ENCODE measurements at places on chromosomes 1 and 21.

- no peak for DNase-seq
Observed at GRCh38 chr1:51276286-51276685, 40.2 kb downstream of the RNF11 start.

- DNase-seq = no peak
Observed at GRCh38 chr1:2251786-2252185, 23.7 kb downstream of the SKI start.

DNA sequence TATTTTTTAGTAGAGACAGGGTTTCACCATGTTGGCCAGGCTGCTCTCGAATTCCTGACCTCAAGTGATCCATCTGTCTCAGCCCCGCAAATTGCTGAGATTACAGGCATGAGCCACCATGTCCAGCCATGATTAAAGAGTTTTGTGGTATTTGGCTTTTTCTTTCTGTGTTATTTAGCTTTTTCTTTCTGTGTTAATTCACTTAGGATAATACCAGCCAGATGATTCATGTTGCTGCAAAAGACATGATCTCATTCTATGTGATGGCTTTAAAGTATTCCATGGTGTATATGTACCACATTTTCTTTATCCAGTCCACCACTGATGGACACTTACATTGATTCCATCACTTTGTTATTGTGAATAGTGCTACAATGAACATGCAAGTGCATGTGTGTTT is 1135.2 kb downstream of the AMY1C start:
- DNase-seq = no peak

DNA sequence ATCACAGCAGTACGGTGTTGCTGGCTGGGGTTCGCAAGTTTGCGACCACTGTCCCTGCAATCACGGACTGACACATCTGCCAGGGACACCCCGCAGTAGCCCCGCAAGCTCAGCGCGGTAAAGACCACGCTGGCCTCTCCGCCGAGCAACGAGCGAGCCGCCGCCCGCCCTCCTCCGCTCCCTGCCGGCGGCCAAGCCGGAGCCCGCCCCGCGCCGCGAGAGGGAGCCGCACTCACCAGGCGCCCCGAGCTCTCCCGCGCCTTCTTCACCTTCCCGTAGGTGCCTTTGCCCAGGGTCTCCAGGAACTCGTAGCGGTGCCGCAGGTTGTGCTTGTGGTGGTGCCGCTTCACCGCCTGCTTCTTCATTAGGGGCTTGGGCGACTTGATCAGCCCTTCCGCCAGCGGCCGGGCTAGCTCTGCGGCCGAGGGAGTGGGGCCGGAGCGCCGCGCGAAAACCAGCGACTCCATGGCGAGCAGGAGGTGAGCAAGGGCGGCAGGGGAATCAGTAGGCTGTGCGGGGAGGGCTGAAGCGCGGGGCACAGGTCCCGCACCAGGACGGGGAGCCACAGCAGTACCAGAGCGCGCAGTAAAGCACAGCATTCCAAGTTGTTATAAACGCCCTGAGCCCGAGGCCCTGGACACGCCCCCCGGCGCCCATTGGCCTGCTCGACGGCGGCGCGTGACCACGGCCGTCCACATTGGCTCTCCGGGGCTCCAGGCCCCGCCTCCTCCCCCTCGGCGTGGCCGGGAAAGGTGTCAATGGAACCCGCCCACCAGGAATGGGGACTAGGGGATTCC is at the start of gene NUAK2:
NUAK2 (minus strand) TSS at position 584 of the 797 bp plus-strand sequence; CDS start at position 467, 117 bp downstream.
- peak; percentile 79 for DNase-seq

GRCh38 chr21:24941316-24942185 is 665.7 kb downstream of the MRPL39 start:
- DNase-seq = no peak

DNA sequence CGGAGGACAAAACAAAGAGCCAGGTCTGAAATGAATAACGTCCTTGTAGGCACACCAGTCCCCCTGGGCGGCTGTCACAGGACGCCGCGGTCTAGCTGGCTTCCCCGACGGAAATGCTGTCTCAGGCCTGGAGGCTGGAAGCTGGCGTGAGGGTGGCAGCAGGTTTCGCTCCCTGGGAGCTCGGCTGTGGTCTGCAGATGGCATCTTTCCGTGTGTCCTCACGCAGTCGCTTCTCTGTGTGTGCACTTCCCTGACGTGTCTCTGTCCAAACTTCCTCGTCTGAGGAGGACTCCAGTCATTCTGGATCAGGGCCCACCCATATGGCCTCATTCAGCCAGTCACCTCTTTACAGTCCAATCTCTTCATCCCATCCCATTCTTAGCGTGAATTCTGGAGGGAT is 14.2 kb downstream of the TNFRSF14 start:
- DNase-seq = no peak

GRCh38 chr1:92038695-92039346 is 9.0 kb downstream of the EPHX4 start:
- DNase-seq = no peak

GRCh38 chr1:59107516-59107915 is 189.4 kb upstream of the FGGY start:
- peak; percentile 94 for DNase-seq

GRCh38 chr1:109615879-109616278 is 3.5 kb downstream of the GNAT2 start:
- DNase-seq = no peak

- DNase-seq = no peak
Observed at GRCh38 chr1:52427152-52427551, 22.8 kb downstream of the PRPF38A start.

DNA sequence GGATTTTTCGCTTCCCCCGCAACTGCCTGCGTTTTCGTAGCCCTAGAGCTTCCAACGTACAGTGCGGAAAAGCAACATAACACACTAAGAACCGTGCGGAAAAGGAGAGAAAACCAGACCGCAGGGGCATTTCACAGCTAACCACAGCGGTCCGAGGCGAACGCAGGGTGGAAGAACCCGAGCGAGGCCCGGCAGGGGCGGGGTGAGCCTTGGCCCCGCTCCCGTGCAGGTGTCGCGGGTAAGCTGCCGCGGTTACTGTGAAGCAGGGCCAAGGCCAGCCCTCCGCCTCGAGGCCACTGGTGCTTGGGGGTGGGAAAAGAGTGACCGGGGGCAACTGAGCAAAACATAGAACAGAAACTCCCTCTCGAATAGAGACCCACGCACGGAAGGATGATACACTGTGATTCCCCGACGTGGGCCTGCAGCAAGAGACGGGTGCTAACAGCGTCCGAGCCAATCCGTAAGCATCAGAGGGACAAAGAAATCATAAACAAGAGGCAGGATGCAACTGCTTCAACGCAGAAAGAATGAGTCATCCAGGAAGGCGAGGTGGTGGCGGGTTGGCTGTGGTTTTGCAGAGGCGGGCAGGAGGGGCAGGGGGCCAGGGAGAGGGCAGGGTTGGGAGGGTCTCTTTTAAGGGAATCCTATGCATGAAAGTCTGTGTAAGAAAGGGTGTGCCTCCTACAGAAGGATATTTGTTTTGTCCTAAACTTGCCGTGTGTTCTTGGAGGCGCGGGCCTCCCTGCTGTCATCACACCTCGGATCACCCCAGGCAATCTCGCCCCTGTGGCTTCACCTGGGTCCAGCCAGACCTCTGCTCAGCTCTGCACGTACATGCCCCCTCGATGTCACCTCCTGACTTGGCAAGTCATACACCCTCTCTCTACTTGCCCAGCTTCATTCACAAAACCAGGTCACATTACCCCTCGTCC is 7.3 kb downstream of the GNG4 start:
- DNase-seq = no peak

- no peak for DNase-seq
Observed at GRCh38 chr21:15264084-15264665, 199.4 kb upstream of the NRIP1 start.

DNA sequence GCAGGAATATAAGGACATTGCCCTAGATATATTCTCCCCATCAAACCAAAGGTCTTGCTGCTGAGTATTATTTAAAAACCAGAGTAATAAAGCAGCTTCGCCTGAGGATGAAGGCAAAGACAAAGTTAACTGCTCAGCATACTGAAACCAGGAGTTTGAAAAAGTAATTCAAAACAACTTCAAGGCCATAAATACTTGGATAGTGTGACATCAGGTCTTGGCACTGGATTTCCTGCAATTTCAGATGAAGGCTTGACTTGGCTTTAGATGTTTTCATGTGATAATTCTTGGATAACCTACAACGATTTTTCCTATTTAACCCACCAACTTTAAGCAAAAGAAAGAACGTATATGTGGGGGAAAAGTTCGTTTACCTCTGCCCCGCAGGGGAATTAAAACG is 10.6 kb downstream of the SOD1 start:
- DNase-seq = no peak

DNA sequence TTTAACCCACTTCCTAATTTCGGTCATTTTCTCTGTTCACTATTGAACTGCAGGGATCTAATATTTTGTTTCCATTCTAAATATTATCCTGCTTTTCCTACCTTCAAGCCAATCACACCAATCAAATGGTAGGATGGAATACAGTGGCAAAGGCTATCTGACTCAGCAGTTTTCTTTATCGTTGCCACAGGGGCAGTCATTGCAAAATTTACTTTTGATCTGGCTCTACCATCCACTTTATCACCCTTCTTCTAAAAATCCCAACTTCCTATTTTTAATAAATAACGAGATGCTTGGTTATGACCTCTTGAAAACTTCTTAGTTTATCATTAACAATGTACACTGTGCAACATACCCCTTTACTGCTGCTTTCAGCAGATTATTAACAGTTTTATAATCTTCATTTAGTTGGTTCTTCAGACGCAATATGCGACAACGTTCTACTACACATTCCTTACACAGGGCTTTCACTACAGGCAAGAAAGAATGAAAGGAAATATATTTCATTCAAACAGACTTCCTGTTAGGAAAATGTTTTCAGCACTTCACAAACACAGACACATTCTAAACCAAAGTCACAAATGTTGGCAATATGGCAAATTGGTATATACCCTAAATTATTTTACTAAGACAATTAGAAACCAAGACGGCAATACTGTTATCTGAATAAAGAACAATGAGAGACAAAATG is 52.3 kb upstream of the RAP1GAP start:
- DNase-seq = no peak

GRCh38 chr1:26993237-26994019 is at the start of gene TRNP1:
TSS of gene TRNP1 (plus strand) at chr1:26993692. CDS start at chr1:26993787, 95 bp downstream.
- DNase-seq = peak; percentile 45

DNA sequence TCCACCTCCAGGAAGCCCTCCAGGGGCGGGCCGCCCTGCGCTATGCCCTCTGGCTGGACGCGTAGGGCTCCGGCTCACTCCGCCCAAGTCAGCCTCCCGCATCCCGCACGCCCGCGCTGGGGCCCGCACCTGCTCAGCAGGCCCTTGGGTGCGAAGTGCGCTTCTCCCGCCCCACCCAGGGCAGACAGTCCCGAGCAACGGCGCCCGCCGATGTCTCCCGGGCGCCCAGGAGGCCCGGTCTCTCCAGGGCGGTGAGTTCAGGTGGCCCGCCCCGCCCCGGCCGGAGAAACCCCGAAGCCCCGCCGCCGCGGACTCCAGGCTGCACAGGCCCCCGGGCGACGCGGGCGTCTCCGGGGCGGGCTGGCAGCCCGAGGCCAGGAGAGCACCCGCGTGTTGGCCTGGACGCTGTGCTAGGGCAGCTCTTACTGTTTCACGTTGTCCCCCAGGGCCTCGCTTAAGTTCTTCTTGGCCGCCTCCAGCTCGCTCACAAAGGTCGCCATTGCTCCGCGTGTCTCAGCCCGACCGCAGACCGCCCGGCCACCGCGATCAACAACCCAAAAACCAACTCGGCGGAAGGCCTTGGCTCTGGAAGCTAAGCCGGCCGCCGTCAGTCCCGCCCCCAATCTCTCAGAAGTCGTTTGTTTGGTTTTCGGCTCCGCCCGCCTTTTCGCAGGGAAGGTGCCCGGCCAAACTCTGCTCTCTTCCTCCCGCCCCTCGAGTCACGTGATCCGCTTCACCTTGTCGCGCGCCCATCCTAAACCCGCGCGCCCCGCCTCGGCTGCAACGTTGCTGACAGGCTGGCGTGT is at the start of gene TADA1:
TADA1 (minus strand) TSS at position 531 of the 806 bp plus-strand sequence; CDS start at position 500, 31 bp downstream.
- peak; percentile 97 for DNase-seq

GRCh38 chr1:238384381-238384780 is 493.7 kb upstream of the ZP4 start:
- DNase-seq = no peak

DNA sequence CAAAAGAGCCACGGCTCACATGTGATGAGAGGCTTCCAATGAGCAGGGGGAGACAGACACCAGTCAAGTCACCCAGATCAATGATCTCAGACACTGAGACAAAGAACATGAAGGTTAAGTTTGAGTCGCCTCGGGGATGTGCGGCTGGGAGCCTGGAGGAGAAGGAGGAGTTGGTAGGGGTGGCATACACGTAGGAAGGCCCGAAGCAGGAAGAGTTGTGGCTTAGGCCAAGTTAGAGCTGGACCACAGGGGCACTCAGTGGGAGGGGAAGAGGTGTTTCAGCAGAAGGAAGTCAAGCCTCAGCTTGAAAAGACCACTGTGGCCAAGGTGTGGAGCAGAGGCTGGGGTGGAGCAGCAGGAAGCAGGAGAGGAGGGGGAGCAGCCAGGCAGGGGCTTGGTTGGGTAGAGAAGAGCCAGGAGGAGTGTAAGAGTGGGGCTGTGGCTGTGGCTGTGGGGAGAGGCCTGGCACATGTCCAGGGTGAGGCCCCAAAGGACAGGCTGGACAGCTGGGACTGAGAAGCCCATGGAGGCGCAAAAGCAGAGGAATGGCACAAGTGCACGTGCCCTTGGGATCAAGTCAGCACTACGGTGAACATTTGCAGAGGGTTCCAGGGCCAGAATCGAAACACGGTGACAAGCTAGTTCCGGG is 27.6 kb downstream of the CTNNBIP1 start:
- DNase-seq = no peak

DNA sequence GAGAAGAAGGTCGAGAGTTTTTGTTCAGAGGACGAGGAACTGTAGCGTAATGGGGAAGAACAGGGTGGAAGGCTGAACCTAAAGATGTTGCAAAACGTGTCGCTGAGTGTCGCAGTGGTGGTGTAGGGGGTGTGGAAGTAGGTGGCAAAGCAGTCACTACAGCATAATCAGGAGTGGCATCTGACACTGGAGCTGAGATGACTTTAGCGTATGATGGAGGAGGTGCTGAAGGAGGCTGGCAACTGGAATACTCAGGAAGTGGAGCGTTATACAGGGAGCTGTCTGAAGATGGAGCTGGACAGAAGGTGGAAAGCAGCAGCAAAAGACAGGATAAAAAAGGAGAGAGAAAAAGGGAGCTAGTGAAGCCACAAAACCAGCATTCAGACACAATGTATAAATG is 89.9 kb upstream of the LBR start:
- DNase-seq = no peak

DNA sequence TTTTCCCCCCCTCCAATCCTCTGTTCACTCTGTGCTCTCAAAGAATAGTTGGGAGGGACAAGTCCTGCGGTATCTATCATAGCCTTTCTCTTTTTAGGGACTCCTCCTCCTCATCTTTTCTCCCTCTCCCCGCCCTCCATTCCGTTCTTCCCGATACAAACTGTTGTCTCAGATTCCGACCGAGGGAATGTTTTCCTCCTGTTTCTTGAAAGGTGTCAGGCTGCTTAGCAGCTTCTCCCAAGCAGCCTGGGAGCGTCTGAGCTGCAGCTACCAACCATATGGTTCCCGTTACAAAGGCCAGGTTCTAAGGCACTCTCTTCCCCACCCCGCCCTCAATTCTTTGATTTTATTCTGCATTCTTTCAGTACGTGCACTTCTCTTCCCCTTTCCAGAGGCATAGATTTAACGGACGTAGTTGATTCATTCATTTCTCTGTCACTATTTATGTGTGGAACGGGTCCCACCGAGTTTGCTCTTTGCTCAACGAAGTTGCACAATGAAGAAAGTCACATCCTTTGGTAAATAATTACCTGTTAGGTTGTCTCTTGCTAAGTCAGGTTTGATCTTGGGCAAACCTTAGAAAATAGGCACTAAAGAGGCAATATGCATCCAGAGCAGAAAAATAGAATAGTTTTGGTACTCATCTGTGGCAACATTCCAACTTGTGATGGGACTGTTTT is 2.8 kb downstream of the ADGRL2 start:
- no peak for DNase-seq
